ENCODE measurements at places on chromosomes 2 and 18.

DNA sequence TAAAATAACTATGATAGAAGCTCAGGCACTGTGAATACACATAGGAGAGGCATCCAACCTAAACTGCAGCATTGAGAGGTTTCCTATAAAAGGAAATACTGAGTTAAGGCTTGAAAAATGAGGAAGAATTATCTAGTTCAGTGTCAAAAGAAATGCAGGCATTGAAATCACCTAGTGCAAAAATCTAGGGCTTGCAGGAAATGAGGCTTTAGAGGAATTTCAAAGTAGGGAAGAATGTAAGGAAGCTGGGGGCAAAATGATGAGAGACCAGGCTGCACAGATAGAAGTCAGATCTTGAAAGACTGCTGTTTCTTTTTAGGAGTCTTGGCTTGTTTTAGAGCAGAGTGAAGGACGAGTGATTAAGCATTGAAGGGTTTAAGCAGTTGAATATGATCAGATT is 28.1 kb upstream of the SCYGR2 start:
- no peak for DNase-seq

DNA sequence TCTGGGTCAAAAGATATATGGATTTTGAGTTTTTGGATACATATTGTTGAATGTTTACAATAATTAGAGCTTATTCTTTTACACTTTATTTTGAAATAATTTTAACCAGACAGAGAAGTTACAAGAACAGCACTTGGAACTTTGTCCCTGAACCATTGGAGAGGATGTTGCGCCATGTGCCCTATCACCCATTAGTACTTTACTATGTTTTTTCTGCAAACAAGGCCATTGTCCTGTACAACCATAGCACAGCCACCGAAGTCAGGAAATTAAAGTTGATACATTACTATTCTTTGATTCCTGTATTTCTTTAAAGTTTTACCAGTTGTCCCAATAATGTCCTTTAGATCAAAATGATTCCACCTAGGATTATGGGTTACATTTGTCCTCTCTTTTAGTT is 188.8 kb downstream of the ACKR3 start:
- DNase-seq: no peak

GRCh38 chr2:134745546-134745945 is 26.7 kb upstream of the TMEM163 start:
- no peak for DNase-seq

DNA sequence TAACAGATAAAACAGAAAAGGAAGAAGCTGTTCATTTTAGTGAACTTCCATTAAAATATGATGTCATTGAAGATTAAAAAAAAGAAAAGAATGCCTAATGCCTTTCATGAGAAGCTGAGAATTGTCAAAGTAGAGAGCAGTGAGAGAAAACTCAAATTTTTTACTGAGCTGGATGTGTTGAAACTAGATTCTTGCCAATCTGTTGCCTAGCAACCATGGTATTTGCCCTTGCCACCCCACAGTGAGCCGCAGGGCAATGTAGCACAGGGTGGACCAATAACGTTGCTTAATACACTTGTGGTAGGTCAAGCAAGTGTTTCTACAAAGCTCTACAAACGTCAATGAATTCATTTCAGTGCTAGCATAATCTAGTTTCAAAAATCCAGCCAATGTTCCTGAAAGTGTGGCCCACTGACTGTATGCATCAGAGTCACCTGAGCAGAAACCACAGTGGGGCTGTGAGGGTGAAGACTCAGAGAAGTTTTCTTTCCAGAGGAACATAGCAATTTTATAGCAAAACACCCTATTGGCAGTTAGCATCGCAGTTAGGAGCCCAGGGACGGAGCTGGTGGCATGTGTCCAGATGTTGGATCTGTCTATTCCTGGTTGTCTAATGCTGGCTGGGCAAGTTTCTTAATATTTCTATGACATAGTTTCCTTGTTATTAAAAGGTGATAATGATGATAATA is 132.2 kb downstream of the DOCK10 start:
- no peak for DNase-seq

- no peak for DNase-seq
Measured at GRCh38 chr2:167151894-167152293, 263.6 kb downstream of the XIRP2 start.

- DNase-seq: no peak
Measured at GRCh38 chr2:119283873-119284331, 60.3 kb downstream of the STEAP3 start.

GRCh38 chr2:172927641-172928357 is 147.8 kb upstream of the MAP3K20 start:
- no peak for DNase-seq

GRCh38 chr18:11994336-11994702 is 13.0 kb downstream of the IMPA2 start:
- no peak for DNase-seq

- DNase-seq: no peak
Measured at GRCh38 chr18:40048886-40049650, 1906.0 kb upstream of the PIK3C3 start.

DNA sequence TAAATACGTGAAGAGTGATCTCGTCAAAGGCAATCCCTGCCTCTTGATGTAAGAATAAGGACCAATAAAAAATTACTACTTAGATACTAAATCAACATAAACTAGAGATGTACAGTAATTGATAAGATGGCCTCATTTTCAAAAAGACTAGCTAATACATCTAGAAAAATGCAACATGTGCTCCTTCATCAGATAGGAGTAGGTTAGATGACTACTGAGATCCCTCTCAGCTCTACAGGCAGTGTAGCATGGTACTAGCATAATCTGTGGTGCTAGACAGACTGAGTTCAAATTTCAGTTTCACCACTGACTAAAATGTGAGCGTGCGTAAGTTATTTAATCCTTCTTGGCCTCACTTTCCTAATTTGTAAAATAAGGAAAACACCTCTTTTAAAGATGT is 82.6 kb upstream of the FRZB start:
- DNase-seq: no peak

DNA sequence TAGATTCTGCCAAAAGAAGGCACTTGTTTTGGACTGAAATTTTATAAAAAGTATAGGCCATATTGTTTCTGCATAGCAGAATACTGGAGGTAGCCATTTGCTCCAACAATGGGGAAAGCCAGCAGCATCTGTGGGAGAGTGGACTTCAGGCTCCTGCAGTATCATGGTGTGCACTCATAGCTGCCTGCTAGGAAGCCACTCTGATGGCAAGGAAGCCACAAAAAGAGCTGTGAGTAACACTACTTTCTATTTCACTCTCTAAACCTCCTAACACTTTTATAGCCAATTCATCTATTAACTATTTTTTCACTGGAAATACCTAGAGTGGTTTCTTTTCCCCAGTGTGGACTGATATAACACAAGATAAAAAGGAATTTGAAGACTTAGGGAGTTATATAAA is 144.4 kb upstream of the KCNJ3 start:
- DNase-seq: no peak

DNA sequence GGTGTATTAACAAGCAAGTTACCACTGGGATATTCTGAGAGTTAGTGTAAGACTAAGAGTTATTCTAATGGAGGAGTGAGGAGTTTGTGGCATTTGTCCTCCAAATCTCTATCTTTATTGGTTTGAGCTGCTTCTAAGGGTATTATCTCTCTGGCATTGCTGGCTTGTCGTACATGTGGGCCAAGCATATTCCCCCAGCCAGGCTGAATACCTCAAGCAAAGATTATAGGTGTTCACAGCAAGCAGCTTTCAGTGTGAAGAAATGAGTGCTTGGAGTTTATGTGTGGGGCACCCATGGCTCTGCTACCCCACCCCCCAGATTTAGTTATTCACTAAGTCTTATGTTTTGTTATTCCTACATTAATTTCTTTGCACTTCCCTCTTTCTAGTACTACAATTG is 193.6 kb upstream of the FANCL start:
- no peak for DNase-seq

- no peak for DNase-seq
Measured at GRCh38 chr2:100236166-100236565, 86.1 kb downstream of the LONRF2 start.

DNA sequence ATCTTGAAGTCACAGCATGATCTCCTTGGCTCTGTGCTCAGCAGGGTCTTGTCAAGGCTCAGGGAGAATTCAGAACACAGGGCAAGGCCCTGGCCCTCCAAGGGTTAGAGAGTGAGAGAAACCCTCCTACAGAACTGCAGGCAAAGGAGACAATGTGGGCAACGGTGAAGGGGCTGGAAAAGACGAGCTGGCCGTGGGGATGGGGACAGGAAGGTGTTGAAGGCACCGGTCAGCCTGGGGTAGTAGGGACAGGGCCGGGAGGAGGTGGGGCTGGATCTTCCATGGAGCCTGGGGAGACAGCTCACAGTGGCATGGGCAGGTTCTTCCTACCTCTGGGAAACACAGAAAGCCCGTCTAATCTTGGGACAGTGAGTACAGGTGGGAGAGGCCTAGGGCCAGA is 92.2 kb upstream of the MCFD2 start:
- DNase-seq: no peak

DNA sequence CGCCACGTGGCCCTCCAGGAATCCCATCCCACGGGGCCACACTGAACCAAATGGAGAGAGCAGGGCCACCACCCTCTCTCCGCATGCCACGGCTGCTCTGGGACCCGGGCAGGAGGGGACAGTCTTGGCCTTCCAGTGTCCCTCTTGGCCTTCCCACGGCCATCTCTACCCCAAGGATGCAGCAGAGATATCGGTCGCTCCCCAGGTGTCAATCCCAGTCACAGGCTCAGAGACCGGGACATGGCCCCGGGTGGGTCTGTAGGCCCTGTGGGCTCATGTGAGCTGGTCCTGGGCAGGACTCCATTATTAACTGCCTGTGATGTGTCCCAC is 15.3 kb downstream of the CAPN10 start:
- DNase-seq: no peak

GRCh38 chr2:239166201-239166834 is 234.5 kb downstream of the HDAC4 start:
- no peak for DNase-seq

DNA sequence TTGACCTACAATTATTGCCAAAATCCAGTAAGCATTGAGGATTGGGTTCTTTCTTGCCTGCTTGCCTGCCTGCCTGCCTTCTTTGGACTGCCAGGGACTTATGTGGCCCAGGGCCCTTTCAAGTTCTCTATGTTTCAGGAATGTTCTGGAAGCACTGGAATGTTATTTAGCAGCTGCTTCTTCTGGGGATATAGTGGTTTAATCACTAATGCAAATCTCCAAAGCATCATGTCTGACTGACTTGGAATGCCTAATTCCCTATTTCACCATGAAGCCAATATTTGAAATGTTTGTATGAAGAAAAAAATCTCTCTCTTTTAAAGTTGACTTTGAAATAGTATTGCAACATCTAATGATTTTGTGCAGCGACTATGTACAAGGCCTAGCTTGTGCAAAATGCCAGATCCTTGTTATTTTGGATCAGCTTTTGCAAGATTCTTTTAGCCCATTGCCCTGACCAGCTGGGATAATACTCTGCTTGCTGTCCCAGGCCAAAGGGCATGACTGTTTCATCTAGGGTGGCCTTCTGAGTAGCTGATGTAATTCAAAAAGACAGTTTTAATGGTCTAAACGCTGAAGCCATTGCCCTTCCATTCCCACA is 204.6 kb downstream of the RND3 start:
- DNase-seq: no peak

- no peak for DNase-seq
Measured at GRCh38 chr2:234404957-234405356, 91.9 kb downstream of the ARL4C start.

DNA sequence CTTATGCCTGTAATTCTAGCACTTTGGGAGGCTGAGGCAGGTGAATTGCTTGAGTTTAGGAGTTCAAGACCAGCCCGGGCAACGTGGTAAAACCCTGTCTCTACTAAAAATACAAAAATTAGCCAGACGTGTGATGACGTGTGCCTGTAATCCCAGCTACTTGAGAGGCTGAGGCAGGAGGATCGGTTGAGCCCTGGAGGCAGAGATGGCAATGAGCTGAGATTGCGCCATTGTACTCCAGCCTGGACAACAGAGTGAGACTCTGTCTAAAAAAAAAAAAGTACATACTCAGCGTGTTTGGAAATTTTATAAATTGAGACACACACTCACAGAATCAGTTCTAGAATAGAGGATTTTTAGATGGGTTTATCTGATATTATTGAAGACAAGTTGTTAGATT is 17.1 kb upstream of the GIGYF2 start:
- DNase-seq: no peak

GRCh38 chr2:235833971-235834620 is 334.1 kb downstream of the GBX2 start:
- no peak for DNase-seq

GRCh38 chr18:78979056-78979729 is 425 bp upstream of the SALL3 start:
- no peak for DNase-seq

DNA sequence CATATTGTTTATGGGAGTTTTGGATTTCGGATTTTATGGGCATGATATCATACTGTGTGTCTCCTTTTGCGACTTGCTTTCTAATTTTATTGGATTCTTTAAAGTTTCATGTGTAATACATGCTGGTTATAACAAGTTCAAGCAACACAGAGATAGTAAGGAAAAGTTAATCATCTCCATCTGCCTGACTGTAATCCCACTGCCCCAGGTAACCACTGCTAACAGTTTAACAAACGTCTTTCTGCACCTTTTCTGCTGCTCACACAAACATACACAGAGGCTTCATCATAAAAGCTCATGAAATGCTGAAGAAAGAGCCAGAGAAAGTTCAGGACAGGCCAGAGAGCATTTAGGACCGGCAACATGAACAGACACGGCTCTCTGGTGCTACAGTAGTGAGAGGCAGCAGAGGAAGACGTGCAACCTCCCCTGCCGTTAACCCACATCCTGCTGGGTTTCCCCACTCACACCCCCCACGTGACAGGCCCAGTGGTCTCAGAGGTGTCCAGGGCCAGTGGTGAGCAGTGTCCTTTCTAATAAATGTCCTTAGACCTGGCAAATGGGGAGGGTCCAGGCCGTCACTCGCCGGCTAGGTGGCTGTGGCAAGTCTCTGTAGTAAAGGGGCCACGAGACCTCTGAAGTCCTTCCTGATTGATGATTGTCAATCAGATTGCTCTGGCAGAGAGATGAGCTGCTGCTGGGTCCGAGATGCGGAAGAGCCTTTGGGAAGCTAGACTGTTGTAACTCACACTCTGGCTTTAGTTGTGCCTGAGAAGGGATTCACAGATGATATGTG is 43.0 kb upstream of the SLC1A4 start:
- DNase-seq: peak; percentile 26

- no peak for DNase-seq
Measured at GRCh38 chr2:151021747-151022452, 239.8 kb downstream of the RBM43 start.

- no peak for DNase-seq
Measured at GRCh38 chr2:163405298-163405697, 330.5 kb downstream of the FIGN start.

DNA sequence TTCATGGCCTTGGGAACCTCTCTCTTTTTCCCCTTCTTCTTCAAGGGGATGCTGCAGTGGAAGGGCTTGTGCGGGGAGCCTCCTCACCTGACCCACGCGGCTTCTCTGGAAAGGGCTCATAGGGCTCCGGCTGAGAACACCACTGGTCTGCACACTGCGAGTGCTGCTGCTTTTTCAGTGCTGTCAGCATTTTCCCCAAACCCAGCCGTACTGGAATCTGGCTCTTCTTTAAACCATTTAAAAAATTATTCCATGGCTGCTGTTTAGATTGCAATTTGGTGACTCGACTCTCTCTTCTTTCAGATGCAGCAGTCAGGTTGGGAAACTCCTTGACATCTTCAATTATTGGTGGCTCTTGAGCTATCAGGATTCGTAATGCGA is 272.6 kb upstream of the DSEL start:
- DNase-seq: no peak

- DNase-seq: no peak
Measured at GRCh38 chr2:215878476-215879063, 134.8 kb downstream of the MREG start.

Data from stimulated activated CD8-positive, alpha-beta memory T cell treated with anti-CD3 and anti-CD28 coated beads, Interleukin-4, amount 100 ng/mL, for 4 hours (primary cell).